Stimulated activated CD8-positive, alpha-beta memory T cell treated with anti-CD3 and anti-CD28 coated beads, Interleukin-7, amount 100 ng/mL, for 4 hours (primary cell): ENCODE measurements at places on chromosomes 6 and 20.

- no peak for DNase-seq
These were observed 52.2 kb downstream of the EYA2 start for GRCh38 chr20:46946796-46947195.

DNA sequence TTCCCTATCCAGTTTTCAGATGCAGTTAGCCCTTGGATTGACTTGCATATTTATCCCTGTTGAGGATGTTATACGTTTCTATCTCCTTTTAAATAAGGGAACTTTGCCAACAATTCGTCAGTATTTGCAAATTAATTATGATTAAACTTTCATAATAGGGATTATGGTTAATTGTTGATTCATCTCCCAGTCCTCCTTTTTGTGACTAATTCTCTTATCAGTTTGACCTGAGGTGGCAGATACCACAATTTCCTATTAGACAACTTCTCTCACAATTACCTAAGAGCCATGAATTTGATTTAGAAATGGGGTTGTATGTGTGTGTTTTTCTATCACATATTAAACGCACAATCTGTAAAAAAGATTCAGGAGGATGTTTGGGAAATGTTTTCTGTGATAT, 172.9 kb downstream of the LAMA2 start:
- DNase-seq, result no peak

DNA sequence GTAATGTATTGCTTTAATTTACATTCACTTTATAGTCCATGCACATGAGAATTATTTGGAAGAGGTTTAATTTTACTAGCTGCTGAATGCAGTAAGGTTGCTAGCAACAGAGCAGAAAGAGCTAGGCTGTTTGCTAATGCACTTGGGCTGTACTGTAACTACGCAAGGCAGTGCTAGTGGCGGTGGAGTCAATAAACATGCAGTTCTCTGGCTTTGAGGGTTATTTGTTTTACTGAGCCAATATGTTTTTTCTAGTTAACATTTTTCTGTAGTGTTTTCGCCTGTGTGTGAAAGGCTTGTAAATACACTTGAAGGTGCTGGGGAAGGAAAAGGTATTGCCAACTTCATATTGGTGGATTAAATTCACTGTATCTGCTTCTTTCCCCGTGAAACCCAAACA, 112.8 kb downstream of the BTBD3 start:
- no peak for DNase-seq

- no peak for DNase-seq
These were observed 181.5 kb downstream of the FUT9 start for GRCh38 chr6:96197241-96197640.

DNA sequence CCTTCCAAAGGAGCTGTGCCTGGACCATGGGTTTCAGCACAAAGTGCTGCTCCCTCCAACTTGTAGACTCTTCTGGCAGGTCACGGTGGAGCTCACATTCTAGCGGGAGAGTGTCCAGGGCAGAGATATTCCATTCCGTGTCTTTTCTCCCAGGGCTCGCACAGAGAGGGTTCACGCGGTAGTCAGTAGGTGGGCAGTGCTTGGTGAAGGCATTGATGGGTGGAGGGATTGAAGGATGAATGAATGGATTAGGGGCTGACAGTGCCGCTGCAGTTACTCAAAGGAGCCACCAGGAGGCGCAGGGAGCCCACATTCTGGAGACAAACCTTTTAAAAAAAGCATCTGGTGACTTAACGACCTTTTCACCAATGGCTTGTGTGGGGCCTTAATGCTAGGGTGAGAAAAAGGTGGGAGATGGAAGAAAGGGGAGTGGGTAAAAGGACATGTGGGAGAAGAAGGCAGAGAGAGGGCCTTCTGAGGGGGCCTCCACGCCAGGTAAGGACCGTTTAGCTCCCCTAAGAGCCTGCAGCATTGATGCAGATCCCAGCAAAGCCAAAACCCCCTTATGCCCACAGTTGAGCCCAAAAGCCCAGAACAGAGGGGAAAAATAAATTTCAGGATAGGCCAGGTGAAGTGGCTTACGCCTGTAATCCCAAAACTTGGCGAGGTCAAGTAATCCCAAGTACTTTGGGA, 17.5 kb upstream of the FAM110A start:
- peak; percentile 47 for DNase-seq

DNA sequence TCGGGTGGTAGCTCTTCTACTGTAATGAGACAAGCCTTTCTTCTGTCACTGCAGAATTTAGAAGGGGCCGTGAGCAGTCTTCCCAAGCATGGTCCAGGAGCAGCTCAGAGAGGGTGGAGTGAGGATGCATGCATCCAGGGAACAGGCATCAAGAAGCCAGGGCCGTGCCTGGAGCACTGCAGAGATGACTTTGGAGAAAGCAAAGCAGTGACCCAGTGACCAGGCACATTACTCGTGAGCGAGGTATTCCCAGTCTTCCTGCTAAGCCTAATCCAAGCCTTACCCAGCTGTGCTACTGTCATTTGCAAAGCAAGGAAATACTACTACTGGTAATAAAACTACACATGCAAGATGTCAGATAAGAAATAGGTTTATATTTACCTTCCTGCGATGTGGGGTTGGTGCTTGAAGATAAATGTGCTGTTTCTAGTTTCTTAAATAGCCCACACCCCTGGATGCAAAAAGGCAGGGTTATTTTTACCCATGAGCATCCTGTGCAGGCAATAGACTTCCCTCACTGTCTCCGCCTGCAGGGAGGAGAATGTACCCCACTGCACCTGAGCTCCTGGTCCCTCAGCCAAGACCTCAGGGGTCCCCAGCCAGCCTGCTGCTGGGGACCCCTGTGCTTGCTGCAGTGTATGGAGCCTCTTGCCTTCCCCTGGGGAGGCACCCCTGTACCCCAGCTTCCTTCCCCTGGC, 62.9 kb downstream of the SSR1 start:
- no peak for DNase-seq
